ENCODE measurements at places on chromosomes 6 and 20.

- DNase-seq, result no peak
Observed at GRCh38 chr6:148893481-148893880, 146.7 kb downstream of the UST start.

DNA sequence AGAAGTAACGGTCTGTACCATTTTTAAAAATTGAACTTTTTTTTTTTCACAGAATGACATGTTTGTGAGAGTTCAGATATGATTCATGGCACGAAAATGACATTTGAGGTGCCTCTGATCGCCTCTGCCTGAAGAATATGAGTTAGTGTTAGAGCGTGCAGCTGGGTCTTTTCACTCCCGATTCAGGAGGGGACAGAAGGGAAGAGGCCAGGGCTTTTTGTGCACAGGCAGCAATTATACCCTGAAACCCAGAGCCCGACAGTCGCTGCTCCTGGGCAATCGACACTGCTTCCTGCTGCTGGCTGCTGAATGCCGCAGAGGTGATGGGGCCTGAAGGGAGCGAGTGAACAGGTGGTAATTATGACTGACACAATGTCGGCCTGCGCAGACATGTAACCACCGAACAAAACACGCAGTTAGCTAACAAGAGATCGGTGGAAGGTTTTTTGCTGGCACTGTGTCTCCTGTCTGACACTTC, 652.0 kb upstream of the NOX3 start:
- DNase-seq, result no peak

DNA sequence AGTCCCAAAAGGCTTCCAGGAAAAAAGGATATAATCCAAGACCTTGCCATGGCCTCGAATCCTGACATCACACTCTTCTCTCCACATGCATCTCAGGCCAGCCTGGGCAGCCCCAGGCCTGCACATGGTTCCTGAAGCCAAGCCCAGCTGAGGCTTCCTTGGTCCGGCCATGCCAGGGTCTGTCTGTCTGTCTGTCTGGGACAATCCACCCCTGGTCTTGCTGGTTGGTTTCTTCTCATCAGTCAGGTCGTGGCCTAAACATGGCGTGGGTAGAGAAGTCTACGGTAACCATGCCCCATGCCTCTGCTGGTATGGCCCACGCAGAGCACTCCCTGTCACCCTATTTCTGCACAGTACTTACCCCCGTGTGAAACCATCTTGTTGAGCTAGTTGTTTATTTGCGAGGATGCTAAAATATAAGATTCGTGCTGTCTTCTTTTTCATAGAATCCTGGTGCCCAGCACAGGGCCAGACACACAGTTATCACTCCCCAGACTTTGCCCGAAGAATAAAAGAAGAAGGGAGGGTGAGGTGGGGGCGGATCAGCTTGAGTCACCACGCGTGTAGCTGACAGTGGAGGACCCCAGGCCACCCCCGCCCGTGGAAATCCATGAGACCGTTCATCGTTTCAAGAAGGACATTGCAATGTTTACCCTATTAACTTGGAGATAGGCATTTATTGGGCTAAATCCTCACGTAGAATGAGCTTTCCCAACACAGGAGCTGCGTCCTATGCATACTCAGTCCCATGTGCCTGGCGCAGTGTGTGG, 107.2 kb downstream of the RNASET2 start:
- DNase-seq, result no peak

DNA sequence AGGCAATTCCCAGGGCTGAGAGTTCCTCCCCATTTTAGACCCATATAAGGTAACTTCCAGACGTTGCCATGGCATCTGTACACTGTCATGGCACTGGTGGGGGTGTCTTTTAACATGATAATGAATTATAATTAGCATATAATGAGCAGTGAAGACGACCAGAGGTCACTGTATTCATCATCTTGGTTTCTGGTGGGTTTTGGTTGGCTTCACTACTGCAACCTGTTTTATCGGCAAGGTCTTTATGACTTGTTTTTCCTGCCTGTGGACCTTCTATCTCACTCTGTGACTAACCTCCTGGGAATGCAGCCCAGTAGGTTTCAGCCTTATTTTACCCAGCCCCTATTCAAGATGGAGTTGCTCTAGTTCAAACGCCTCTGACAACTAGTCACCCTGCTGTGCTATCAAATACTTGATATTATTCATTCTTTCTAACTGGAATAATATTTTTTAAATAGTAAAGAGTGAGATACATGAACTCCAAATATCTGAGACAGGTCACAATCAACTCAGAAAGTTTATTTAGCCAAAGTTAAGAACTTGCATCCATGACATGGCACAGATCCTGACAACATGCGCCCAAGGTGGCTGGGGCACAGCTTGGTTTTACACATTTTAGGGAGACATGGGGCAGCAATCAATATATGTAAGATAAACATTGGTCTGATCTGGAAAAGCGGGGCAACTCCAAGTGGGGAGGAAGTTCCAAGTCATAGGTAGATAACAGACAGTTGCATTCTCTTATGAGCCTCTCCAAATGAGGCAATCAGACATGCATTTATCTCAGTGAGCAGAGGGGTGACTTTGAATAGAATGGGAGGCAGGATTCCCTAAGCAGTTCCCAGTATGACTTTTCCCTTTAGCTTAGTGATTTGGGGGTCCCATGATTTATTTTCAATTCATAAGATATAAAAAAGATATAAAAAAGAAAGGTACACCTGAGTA, 1.2 kb upstream of the UFL1 start:
- DNase-seq, result no peak

- DNase-seq, result no peak
Observed at GRCh38 chr6:128455959-128456358, 64.4 kb downstream of the PTPRK start.

- DNase-seq, result no peak
Observed at GRCh38 chr6:128161263-128161662, 260.4 kb upstream of the THEMIS start.

DNA sequence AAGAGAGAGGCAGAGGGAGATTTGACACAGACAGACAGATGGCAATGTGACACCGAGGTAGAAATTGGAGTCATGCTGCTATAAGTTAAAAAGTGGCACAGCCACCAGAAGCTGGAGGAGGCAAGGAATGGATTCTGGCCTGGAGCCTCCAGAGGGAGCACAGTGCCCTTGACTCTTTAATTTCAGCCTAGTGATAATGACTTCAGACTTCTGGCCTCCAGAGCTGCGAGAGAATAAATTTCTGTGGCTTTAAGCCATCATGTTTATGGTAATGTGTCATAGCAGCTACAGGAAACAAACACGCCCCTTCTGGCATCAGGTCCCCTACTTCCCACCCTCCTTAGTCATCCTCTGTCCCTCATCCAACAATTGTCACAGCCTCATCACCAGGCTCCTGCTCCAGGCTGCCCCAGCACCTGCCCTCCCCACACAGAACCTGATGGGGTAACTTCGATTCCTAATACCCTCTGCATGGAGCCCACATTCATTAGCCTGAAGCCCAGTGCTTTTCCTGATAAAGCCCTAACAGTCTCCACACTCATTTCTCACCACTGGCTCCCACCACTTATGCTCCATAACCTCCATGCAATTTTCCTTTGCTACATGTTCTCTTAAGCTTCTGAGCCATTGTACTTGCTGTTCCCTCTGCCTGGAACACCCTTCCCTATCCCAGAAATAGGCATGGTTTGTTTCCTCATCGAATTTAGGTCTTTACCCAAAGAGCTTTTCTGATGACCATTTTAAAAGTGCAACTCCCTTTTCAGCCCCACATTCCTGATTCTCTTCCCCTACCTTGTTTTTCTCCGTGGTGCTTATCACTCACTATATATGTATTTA, 69.7 kb upstream of the TOX2 start:
- no peak for DNase-seq

DNA sequence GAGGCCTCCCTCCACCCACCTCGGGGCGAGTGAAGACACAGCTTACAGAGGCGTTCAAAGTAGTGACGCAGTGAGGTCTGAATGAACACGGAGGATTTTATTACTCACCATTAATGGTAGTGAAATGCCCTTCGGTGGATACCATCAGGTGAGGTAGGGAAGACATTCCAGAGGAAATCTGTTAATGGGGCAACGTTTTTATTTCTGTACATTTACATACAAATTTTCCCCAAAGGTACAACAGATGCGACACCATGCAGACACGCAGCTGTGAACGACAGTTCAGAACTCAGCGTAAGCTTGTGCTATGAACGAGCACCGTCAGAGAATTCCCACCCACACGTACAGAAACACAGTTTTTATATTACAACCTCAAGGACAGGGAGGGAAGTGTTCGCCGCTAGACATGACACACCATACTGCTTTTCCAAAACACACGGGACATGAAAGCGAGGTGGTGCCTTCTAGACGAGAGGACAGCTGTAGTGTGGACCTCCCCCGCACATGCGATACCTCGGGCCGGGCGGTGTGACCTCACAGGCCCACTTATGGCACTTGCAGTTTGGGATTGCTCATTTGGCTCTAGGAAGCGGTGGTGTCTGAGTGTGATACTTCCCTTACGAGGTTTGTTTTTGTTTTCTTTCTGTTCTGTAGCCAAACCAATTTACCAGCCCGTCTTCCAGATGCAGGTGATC, 10.7 kb downstream of the PSMG4 start:
- no peak for DNase-seq

DNA sequence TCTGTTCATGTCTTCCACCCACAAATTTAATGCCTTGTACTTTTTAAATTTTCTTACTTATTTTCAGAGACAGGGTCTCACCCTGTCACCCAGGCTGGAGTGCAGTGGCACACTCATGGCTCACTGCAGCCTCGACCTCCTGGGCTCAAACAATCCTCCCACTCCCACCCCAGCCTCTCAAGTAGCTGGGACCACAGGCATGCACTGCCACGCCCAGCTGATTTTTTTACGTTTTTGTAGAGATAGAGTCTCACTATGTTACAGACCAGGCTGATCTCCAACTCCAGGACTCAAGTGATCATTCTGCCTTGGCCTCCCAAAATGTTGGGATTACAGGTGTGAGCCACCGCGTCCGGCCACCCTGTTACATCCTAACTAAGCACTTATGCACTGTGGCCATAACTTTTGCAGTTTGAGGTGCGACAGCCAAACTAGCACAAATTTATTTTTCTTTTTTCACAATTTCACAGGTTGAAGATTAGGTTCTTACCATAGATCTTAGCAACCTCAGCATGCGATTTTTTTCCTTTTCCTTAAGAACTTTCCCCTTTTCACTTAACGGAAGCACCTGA, 92.1 kb downstream of the EPB41L2 start:
- DNase-seq, result no peak

DNA sequence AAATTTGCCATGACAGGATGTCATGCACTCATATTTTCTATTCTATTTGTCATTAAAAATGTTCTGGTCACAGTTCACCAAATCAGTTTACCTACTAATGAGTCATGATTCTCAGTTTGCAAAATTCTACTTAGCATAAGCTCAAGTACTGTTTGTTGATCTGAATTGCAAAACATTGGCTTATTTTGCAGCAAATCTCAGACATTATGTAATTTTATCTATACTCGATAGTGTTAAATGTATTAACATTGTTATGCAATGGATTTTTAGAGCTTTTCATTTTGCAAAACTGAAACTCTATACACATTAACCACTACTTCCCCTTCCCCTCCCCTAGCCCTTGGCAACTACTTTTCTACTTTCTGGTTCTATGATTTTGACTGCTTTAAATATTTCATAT, 213.8 kb upstream of the ZFP64 start:
- DNase-seq, result no peak

GRCh38 chr6:90286884-90287488, 9.7 kb downstream of the BACH2 start:
- DNase-seq, result no peak

GRCh38 chr20:49344975-49345374, 67.1 kb upstream of the ZNFX1 start:
- DNase-seq, result no peak

Data from stimulated activated CD8-positive, alpha-beta memory T cell treated with anti-CD3 and anti-CD28 coated beads, Interleukin-4, amount 100 ng/mL, for 1 hour (primary cell).